ENCODE measurements at places on chromosomes 2 and 18. TPM values are rescaled to one million over a fixed set of nuclear protein-coding genes. Genes with fewer than 3 reads are reported as not detected.

DNA sequence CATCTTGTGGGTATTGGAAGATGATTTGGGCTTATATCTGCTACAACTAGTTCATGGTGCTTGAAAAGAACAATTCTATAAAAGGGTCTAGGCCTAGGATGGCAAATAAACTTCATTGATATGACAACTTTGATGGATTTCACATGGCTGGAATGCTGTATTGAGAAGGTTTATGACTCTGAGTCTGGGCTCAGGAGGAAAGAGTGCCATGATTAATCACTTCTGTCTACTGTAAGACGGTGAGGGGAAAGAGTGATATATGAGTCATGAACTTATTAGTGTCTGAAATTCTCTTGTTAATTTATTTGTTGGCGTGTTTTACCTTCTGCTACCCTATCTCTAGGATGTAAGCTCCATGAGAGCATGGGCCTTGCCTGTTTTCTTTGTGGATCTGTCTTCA is 17.0 kb upstream of the ADCYAP1 start:
- DNase-seq, result no peak

DNA sequence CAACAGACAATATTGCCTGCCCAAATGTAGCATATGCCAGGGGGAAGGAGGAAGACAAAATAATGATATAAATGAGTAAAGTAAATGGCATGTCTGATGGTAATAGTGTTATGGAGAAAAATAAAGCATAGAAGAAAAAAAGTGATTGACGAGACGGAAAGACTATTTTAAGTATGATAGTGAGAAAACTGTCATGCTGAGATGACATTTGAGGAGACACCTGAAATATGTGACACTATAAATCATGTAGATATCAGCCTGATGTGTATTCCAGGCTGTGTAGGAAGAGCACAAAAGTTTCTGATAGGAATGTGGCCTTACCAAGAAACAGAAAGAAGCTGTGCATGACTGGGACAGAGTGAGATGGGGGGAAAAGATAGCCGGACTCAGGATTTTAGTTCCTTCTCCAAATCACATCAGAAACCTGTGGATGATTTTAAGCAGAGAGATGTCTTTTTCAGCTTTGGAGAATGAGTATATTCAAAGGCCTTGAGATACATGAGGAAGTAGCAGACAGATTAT is 387.3 kb upstream of the SYT4 start:
- no peak for DNase-seq

Gene CYP26B1
- total RNA-seq, result not detected

DNA sequence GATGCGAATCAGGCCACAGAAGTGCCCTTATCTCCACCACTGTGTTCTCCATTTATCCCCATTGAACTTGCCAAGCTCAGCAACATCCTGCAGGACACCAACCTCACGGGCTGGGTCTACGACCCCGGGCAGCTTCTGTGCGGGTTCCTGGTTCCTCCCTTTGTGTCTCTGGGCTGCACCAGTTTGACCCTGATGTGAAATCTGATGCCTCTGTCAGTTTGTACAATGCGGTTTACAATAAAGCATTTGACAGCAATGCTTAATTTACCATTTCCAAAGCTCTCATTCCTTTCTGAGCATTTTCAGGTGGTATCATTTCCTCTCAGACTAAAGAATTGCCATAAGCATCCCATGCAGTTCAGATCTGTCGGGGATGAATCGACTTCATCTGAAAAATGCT is 3.3 kb upstream of the TMEM18 start:
- no peak for DNase-seq

Gene WDR33
- 54.5 TPM for total RNA-seq

- no peak for DNase-seq
Observed at GRCh38 chr2:184314829-184315228, 283.5 kb upstream of the ZNF804A start.

Gene GCKR
- not detected for total RNA-seq

DNA sequence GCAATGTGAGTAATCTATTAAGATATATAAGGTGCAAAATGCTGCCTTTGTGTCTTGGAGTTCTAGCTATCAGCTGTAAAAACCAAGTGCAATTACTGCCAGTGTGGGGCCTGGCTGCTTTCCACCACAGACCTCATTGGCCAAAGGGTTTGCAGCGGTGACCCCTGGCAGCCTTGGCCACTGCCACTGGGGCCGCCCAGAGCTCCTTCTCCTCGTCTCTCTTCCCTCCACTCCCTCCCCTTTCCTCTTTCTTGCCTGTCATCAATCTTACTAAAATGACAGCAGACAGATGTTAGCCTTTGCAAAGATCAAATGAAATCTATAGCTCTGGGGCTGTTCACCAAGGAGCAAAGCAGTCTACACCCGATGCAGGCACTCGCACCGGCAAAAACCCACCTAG is 986.3 kb downstream of the BCL11A start:
- DNase-seq, result no peak

DNA sequence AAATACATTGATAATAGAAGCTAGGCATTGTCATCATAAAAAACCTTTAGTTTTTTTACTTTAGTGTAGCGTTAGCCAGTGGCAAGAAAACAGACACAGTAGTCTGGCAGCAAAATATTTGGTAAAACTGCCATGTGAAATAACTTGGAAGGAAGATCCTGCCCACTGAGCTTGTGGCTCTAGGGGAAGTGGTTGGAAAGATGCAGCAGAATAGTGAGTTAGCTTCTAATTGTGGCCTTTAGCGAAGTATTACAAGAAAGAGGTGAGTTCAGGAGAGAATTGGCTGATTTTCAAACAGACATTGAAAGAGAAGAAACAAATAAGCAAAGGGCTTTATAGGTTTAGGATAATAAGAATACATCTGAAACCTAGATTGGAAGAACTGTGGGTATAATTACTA is 1887.8 kb upstream of the CELF4 start:
- no peak for DNase-seq

DNA sequence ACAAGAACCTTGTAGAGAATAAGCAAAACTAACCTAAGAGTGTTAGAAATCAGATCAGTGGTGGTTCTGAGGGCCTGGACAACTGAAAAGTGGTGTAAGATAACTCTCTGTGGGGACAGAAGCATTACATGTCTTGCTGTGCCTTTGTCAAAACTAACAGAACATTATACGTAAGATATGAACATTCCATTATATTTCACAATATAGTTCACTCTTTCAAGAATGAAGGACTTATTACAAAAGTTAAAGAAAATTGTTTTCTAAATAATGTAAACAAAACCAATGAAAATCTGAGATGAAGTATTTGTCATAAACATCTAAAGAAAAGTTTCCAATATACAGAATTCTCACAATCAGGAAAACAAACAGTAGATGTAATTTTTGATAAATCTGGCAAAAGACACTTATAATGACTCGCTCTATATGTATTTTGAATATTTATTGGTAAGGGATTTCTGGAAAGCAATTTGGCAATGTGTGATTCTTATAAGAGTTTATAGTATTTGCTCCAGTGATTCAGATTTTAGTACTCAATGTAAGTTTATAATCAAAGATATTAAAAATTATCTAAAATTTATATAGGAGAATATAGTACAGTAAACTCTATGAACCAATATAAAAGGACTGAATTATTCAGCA is 258.4 kb downstream of the CD226 start:
- no peak for DNase-seq

Gene ATP6V1B1
- not detected for total RNA-seq

DNA sequence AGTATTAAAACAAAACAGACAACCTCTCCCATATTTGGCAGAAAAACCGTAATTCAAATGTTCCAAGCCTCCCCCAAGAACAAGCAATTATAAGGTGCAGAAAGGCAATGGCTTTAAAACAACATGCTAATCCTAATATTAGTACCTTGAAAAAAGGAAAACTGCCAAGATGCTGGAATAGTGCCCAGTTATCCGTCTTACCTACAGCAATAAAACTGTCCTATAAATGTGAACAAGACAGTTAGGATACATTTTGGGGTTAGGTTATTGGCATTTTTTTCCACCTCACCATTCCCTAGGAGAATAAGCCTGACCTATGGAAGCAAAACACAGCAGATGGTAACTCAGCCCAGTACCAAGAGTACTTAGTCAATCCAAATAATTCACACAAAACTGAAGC is 83.2 kb downstream of the TCF4 start:
- no peak for DNase-seq

- DNase-seq, result no peak
Observed at GRCh38 chr2:241984658-241985057, 115.1 kb downstream of the RTP5 start.

Gene KCNG2
- total RNA-seq, result not detected

- DNase-seq, result no peak
Observed at GRCh38 chr2:17239550-17239949, 278.7 kb downstream of the RAD51AP2 start.

DNA sequence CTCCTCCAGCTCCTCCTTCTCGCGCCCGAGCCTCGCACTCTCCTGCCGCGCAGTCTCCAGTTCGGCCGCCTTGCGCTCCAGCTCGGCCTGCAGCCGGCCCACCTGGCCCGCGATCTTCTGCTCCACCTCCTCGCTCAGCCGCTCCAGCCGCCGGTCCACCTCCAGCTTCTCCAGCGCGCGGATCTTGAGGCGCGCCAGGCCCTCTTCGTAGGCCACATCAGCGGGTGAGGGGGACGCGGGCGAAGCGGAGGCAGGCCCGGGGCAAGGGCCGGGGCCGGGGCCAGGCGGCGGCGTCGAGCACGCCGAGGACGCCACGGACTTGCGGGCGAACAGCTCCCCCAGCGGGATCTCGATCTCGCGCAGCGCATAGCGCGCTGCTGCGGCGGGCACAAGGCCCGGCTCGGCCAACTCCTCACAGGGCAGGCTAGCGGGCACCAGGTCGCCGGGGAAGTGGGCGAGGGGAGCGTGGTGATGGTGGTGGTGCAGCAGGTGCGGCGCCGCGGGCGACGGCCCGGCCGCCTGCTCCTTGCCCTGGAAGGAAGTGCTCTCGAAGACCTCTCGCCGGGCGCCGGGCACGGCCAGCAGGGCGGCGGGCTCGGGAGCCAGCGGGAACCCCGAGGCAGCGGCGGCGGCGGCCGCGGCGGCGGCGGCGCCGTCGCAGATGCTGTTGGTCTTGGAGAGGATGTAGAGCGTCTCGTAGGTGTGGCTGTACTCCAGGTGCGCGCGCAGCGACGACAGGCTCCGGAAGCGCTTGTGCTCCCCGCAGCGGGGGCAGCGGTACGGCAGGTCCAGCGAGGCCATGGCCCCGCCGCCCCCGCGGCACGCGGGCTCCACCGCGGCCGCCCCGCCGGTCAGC is 15.2 kb downstream of the FBXO41 start:
- DNase-seq, result peak; percentile 66

GRCh38 chr2:36811071-36811470 is 114.6 kb downstream of the VIT start:
- no peak for DNase-seq

DNA sequence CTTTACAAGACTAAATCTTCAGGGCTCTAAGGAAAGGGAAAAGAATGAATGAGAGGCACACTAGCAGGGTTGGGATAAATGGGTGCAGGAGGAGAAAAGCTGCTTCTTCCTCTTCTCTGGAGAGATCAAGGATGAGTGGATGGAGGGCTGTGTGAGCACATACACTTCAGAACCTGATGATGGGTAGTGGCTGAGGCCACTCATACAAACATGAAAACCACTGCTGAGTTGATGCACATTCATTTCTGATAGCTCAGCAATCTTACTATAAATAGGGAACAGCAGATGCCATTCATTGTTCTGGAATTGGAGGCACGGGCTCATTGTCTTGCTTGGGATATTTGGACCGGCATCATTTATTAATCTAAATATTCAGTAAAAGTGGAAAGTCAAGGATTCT is 152.4 kb upstream of the KCTD1 start:
- DNase-seq, result no peak

Gene SNTG2
- total RNA-seq, result 4.8 TPM

DNA sequence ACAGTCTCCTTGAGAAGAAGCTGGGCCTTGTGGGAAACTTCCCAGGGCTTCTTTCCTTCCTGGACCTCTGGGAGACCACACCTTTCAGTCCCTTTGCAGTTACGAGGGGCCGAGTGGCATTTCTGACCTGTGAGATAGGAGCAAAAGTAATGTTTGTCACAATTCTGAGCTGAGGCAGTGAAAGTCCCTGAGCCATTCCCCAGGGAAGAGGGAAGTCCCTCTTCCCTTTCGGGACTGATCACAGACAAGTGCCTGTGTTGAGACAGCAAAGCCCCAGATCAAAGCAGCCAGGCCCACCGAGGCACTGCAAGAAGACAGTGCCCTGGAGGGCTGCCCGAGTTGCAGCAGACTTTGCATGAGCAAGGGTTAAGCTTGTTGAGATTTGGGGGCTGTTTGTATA is 41.9 kb downstream of the RHOB start:
- DNase-seq, result no peak

DNA sequence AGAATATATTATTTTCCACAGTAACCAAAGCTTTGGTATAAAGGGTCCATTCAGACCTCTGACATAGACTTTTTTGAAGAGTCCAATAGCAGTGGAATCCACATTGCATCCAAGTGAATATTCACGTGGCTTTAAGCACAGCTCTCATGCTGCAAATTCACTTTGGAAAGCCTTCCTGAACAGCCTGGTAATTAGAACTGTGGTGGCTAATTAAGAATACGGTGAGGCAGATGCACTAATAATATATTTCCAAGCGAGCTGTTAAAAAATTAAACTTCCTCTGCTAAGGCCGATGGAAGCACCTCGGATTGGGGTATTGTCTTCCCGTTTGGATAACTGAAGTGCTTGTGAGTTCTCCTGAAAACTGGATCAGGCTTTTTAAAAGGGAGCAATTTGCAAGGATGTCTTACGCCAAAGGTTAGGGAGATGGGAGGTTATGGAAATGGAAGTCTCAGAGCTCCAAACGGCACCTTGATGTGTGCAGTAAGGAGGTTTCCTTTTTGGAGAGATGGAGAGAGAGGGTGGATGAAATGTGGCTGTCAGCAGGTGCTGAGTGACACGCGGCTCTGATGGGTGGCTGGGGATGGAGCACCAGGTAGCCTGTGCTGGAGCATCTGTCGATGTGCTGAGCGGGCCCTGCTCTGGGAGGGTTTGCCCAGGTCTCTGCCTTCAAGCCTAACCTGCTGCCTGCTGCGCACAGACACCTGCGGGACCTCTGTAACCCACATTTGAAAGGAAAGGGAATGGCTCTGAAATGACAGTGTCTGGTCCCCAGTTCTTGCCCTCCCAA is 37.5 kb downstream of the CABLES1 start:
- DNase-seq, result no peak

GRCh38 chr2:238722883-238723282 is 125.0 kb upstream of the TWIST2 start:
- DNase-seq, result no peak

GRCh38 chr18:45119876-45120275 is 439.2 kb downstream of the SETBP1 start:
- no peak for DNase-seq

All from T-cell (primary cell).